ENCODE measurements at places on chromosomes 6 and 20. TPM values are rescaled to one million over a fixed set of nuclear protein-coding genes. Genes with fewer than 3 reads are reported as not detected.
A peak's percentile ranks its signal among the peaks of the same experiment; 100 is the strongest.

GRCh38 chr6:112258642-112259336 is 4.4 kb upstream of the LAMA4 start:
- no peak for DNase-seq

GRCh38 chr6:85408039-85408438 is 41.8 kb upstream of the NT5E start:
- DNase-seq: no peak

DNA sequence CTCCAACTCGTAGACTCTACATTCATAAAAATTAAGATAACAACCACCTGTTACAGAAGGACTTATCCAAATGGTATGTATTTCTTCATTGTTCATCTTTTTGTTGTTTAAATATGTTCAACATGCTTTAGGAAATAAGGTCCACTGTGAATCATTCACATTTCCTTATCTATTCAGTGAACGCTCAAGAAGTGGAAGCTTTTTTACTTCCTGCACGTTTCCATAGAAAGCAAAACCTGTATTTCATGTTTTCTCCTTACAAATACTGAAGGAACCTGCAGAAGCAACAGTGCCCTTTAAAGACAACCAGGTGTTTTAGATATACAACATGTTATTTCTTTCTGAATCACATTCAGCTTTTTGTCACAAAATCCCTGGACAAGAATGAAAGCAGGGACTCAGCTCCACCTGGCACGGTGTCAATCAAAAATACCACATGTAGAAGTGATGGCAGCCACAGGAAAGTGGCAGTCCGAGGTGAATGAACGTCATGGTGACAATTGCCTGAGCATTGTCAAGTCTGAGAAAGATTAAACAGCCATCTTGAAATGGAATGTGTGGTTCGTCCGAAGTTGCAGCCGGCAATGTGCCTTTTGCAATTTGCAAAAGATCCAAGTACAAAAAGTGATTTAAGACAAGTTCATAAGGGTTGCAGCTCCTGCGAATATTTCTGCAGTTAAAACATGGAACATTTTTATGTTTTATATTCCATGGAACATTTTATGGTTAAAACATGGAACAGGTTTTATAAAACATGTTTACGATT is 66.7 kb upstream of the RIPOR2 start:
- DNase-seq: peak; percentile 47

The UNC5CL gene
- total RNA-seq: 84.8 TPM
